GM12878 (cell line): ENCODE measurements at places on chromosomes 5 and 9. TPM values are rescaled to one million over a fixed set of nuclear protein-coding genes. Genes with fewer than 3 reads are reported as not detected.

Gene KCNIP1
- not detected in 2 replicates for polyA plus RNA-seq

Gene PDE6A
- 0.11 and 0.26 TPM in 2 replicates for polyA plus RNA-seq

Gene NDUFS6
- polyA plus RNA-seq = 195 and 226 TPM in 2 replicates

Gene CCL21
- polyA plus RNA-seq = not detected in 2 replicates

Gene FBN2
- polyA plus RNA-seq = 0.07 TPM in 1 of 2 replicates, not detected in the other

Gene PCDHGA7
- polyA plus RNA-seq = not detected in 2 replicates

Gene GABRG2
- not detected in 2 replicates for polyA plus RNA-seq

Gene PCDHA12
- polyA plus RNA-seq = not detected in 2 replicates

Gene IL5
- polyA plus RNA-seq = not detected in 2 replicates

Gene PCDHGB6
- polyA plus RNA-seq = 0.28 and 0.41 TPM in 2 replicates

Gene PCDHGC4
- polyA plus RNA-seq = 0.49 and 0.68 TPM in 2 replicates

Gene CCDC152
- 21.6 and 22.7 TPM in 2 replicates for polyA plus RNA-seq

Gene CETN3
- 52.6 and 57.4 TPM in 2 replicates for polyA plus RNA-seq

Gene GAPVD1
- 29.4 and 35.2 TPM in 2 replicates for polyA plus RNA-seq

Gene FAM153A
- not detected in 2 replicates for polyA plus RNA-seq

Gene ZNF454
- polyA plus RNA-seq = not detected in 2 replicates

Gene RANBP6
- polyA plus RNA-seq = 26.7 and 26.9 TPM in 2 replicates

Gene FGD3
- polyA plus RNA-seq = 12.4 TPM in 2 replicates
